ENCODE measurements at places on chromosomes 3 and 15.

DNA sequence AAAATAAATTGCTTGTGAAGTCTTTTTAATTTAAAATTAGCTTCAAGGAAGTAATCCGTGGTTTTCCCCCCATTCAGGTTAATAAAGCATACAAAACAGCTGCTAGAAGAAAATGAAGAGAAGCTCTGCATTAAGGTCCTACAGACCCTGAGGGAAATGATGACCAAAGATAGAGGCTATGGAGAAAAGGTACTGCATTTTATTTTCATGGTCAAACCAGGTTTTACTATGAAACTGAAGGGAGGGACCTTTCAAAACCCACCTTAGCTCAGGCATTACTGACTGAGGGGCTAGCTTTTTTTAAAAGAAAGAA, 218.5 kb downstream of the ITPR1 start:
- DNase-seq, result no peak

- no peak for DNase-seq
Observed at GRCh38 chr3:172305974-172306373, 142.3 kb downstream of the GHSR start.

GRCh38 chr3:81295906-81296577, 465.4 kb downstream of the GBE1 start:
- no peak for DNase-seq

DNA sequence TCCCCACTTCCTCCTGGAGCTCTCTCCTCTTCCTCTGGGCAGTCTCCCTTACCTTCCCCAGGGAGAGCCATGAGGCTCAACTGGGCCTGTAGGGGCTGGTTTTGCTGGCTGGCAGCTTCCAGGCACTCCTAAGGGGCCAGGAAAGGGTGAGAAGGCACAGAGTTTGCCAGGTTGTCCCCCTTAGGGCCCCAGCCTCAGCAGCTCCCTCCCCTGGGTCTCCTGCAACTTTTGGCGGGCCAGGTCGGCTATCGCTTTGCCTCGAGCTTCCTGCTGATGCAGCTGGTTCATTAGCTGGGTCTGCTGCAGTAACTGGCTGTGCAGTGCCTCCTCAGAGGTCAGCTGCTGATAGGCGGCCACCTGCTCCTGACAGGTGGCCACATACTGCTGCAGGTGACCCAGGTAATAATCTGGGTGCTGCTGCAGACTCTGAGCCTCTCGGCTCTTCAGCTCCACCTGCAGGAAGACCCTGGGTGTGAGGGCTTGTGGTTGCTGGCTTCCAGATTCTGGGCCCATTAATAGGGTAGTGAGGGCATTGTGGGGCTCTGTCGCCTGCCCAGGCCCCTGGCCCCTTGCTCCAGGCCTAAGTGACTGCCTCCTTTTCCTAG, 29.7 kb upstream of the OR4F6 start:
- DNase-seq, result no peak

GRCh38 chr3:75737831-75738493, 47.4 kb downstream of the ZNF717 start:
- no peak for DNase-seq

DNA sequence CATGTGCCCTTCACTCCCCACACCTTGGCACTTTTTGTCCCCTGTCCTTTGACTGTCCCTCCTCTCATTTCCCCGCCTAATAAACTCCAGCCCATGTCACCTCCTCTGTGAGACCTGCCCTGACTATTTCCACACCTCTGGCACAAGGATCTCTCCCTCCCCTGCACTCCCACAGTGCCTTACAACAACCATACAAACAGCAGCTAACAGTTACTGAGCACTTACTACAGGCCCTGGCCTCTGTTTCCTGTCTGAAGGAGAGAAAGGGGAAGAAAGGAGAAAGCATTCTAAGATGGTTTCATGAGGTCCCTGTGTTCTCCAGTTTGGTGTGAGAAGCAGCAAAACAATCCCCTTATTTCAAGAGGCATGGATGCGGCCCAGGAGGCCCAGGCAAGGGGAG, 20.0 kb upstream of the TRH start:
- DNase-seq, result no peak

- no peak for DNase-seq
Observed at GRCh38 chr3:25427942-25428788, at the start of gene RARB. TSS of gene RARB (plus strand) at chr3:25428263. CDS start at chr3:25428732, 469 bp downstream.

DNA sequence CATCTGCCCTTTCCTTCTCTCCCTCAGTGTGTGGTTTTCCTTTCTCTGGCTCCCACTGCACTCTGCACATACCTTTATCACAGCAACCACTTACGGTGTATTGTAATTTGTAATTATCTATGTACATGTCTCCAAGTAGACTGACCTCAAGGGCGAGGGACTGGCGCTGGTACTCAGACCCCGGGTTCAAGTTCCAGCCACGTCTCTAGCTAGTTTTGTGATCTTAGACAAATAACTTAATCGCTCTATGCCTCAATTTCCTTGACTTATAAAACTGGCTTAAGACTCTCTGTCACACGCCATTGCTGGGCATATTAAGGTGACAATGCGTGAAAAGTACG, 607 bp upstream of the SENP2 start:
- DNase-seq, result no peak

All from stimulated activated CD8-positive, alpha-beta memory T cell treated with anti-CD3 and anti-CD28 coated beads, Interleukin-7, amount 100 ng/mL, for 1 hour (primary cell).